ENCODE measurements at places on chromosomes 5 and 9. TPM values are rescaled to one million over a fixed set of nuclear protein-coding genes. Genes with fewer than 3 reads are reported as not detected.

DNA sequence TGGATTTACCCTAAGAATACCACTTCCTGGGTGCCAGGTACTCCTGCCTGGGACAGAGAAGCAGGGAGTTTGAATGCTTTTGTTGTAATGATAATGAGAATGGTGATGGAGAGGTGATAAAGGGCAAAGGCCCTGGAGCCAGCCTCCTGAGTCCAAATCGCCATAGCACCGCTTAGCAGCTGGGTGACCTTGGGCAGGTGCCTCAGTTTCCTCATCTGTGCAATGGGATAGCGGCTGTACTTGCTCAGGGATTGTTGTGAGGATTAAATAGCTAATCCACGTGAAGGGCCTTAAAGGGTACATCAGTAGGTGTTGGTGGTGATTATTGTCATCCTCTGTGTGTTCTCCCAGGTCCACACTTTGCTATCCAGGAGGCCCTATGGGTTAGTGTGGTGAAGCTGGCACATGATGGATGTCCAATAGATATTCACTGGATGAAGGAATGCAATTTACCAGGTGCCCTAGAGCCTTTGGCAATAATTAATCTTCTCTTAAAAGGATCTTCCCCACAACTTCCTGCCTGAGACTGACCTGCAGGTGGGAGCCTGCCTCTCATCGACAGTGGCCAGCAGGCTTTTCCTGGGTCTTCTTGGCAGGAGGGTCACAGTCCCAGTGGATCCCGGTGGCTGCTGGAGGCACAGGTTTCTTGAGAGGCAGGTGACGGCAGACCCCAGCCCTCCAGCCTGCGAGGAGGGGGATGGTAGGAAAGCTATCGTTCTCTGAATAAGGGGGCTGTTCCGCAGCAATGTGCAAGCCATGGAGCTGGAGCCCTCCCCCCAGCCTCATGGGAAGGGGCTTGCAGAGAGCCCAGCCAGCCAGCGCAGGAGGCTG lies 160.2 kb downstream of the MACROH2A1 start:
- no peak for DNase-seq

DNA sequence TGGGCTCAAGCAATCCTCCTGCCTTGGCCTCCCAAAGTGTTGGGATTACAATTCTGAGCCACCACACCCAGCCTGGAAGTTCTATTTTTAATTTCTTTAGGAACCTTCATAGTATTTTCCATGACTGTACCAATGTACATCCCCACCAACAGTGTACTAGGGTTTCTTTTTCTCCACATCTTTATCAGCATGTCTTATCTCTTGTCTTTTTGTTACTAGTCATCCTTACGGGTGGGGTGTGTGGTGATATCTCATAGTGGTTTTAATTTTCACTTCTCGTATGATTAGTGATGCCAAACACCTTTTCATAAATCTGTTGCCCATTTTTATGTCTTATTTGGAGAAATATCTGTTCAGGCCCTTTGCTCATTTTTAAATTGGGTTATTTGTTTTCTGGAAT lies 123.0 kb upstream of the MEF2C start:
- no peak for DNase-seq

DNA sequence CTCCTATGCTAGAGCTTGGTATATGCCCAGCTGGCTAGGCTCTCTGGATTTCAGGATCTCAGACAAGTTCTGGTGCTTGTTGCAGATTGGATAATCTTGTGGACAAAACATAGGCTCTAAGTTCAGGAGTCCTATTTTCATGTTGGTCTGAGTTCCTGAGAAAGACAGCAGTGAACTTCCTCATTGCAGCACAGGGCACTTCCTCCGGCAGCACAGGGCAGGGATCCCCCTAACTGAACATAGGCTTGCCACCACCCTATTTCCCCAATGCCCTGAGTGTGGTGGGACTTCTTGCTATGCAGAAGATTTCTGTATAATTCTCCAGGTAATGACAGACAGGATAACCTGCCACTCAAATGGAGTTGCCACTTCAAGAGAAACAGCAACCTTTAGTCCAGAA lies 220.1 kb downstream of the PIK3R1 start:
- no peak for DNase-seq

DNA sequence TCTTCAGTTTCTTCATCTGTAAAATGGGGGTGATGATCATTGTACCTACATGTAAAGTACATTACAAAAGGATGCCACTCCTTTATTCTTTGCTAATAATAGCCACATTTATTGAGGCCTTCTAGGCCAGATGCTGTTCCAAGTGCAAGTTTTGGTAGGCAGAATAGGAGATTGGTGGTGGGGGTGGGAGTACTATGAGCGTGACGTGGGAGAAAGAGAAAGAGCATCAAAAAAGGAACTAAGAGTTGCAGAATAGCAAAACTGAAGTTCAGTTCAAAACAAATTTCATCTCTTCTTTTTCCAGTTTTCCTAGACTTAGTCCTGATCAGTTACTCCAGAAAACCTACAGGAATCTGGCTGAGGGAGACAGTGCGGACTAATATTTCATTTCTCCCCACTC lies 174.1 kb downstream of the SNX18 start:
- DNase-seq = no peak

DNA sequence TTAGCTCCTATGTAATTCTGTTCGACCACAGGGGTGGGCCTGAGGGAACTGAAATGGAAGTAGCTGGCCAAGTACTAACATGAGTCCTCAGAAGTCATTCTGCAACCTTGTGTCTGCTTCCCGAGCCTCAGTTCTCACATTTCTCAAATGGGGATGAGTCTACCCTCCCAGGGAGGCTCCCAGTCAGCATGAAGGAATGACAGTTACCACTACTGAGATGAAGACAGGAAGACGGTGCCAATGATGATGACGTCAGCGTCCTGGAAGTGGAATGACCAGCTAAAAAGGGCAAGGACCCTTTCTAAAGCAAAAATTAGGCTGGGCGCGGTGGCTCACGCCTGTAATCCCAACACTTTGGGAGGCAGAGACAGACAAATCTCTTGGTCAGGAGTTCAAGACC lies 6.8 kb downstream of the PIP5KL1 start:
- no peak for DNase-seq

Gene RNF183
- total RNA-seq = not detected

- no peak for DNase-seq
These were observed 11.1 kb upstream of the ARAP3 start for GRCh38 chr5:141692919-141693725.

Gene IFNA2
- total RNA-seq = not detected

Gene GZMA
- 0.37 TPM for total RNA-seq

Data from left cardiac atrium (tissue), 4 donors.